ENCODE measurements at places on chromosomes 6 and 20.
A peak's percentile ranks its signal among the peaks of the same experiment; 100 is the strongest.

GRCh38 chr6:73525546-73526330 is 4.9 kb upstream of the EEF1A1 start:
- DNase-seq = no peak

DNA sequence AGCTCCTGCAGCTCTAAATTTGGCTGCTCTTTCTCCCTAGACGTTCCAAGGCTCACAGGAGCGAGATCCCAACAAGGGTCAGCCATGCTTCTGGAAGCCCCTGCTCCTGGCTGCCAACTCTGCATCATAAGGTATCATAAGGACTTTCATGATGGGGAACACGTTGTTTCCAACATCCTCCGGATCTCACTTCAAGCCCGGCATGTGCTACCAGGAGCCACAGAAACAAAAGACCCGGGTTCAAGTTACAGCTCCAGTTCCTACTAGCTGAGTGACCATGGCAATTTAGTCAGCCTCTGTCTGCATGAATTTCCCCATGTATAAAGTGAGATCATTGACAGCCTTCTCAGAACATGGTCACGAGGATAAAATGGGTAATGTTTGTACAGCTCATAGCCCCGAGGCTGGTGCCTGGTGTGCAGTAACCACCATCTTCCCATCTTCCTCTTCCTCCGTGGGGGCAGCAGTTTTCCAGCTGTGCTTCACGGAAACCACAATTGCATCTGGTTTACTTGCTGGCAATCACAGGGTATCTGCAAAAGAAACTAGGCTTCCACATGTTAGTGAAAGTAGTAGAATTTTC is 209.0 kb upstream of the ECI2 start:
- no peak for DNase-seq

- no peak for DNase-seq
Observed at GRCh38 chr6:121516331-121516730, 80.9 kb downstream of the GJA1 start.

DNA sequence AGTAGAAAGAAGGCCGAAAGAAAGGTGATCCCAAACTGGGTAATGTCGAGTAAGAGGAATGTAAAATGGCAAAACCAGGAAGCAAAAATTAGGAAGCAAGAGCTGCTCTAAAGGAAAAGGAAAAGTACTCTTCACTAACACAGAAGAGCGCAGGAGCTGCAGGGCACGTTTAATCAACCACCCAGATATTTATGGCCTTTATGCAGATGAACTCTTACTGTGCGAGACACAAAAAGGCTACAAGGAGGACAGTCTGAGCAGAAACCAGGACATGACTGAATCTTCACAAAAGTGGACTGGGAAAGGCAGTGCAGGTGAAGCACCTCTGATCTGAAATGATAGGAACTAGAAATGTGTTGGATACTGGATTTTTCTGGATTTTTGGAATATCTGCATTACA is 15.2 kb upstream of the PRR18 start:
- DNase-seq = no peak

DNA sequence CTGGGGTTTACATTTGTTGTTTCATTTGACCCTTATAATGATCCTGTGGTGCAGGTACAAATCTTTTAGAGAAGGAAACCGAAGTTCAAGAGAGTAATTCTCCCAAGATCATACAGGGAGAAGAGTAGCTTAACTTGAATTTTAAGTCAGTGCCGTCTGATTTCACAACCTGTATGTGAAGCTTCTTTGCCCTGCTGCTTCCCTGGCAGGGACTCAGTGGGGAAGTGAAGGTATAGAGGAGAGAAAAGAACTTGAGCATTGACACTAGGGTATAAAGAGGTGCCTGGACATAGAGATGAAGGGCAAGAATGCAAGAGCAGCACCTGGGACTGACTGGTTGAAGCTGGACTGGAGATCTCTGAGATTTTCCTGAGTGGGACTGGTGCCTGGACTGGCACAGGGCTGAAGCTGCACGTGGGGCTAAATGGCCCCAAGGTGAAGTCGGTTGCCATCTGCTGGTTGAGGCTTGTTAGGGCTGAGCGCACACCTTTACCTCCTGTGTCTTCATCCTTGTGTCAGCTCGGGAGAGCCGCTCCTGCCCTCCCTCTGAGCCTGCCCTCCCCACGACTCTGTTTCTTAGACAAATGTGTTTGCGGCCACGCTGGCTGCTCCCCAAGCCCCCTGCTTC is 41.8 kb downstream of the FARS2 start:
- no peak for DNase-seq

DNA sequence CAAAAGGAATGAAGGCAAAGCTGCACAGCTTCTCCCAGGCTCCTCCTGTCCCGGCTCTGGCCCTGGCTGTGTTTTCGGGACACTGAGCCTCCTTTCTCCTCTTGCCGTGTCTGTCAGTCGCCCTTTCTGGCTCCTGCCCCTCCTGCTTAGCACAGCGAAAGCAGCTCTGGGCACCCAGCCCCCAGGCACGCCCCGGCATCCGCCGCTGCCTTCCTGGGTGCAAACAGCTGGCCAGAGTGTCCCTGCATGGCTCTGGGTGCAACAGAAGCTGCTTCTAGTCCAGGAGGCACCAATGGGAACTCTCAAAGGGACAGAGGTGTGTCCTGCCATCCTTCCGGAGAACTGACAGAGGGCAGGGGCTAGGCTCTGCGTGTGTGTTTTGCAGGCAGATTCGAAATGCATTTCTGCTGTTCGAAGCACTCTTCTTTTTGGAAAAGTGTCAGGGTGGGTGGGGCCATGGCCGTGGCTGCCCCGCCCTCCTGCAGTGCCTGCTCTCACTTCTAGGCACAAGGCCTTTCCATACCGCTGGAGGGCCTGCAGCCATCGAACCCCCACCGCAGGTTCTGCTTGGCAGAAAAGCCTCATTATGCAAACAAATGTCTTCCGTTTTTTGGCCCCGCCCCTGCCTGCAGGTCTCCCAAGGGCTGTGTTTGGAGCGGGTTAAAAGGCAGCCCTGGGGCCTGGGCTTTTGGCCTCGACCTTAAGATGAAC is 15.5 kb downstream of the COL9A3 start:
- peak; percentile 92 for DNase-seq

- DNase-seq = no peak
Observed at GRCh38 chr6:166766769-166767168, 139.7 kb upstream of the RPS6KA2 start.

DNA sequence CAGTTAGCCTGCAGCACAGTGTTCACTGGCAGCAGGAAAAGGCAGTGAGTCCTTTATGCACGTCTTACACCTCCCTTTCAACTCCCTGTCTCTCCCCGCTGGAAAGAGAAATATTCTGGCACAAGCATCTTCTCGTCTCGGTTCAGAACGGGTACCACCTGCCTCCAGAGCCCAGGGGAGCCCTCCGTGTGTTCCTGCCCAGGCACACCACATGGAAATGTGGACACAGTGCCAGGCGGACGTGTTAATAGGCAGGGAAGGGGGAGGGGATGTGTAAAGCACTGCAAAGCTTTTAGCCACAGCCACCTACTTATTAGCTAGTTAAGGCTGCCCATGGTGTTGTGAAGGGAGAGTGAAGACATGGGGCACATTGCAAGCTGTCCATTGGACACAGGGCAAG is 219.7 kb downstream of the FARS2 start:
- peak; percentile 78 for DNase-seq

GRCh38 chr6:137715589-137716045 is 151.4 kb upstream of the TNFAIP3 start:
- no peak for DNase-seq

DNA sequence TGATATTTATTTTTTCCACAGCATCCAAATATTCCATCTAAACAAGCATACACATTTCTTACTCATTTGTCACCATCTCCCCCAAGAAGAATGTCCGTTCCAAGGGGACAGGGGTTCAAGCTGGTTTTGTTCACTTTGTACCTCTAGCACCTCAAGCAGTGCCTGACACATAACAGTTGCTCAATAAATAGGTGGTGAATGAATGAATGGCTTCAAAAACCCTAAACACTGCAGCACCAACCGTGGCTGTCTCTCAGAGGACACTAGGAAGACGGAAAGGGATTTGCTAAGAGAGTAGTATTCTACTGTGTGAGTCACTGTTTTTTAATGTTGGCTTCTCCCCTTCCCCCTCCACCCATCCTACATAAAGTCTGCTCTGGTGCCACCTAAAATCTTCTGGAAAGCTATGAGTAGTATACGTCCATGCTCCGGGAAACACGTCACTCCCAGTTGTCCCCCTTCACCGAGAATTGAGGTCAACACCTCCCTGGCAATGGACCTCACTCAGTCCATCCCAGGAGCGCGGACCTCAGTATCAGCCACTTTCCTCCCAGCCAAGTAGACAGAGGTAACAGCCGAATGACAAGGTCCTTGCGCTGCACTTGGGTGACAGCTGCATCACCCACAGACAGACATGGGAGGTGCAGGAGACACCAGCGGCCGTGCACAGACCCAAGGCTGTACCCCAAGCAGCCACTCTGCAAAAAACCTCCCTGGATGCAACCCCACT is 107.4 kb downstream of the PREX1 start:
- no peak for DNase-seq

- no peak for DNase-seq
Observed at GRCh38 chr20:23971310-23971709, 17.3 kb downstream of the GGTLC1 start.

- peak; percentile 16 for DNase-seq
Observed at GRCh38 chr6:149082320-149082719, 235.2 kb upstream of the TAB2 start.

- no peak for DNase-seq
Observed at GRCh38 chr6:129586815-129587214, 123.2 kb downstream of the ARHGAP18 start.

GRCh38 chr20:51886891-51887608 is 84.7 kb upstream of the SALL4 start:
- DNase-seq = no peak

DNA sequence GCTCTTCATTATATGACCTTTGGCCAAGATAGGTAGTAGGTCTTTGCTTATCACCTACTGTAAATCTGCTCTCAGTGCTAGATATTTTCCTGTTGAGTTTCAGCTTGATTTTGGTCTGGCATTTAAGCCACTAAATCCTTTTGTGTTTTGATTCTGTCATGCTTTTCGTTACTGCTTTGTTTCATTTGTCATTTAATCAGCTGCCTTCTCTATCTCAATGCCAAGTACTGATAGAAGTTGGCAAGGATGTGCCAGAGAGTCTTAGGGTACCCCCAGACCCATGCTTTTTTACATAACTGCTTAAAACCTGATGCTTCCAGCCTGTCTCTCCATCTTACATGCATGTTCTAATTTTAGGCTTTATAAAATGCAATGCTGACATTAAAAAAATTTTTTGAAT is 300.1 kb upstream of the SASH1 start:
- DNase-seq = no peak

GRCh38 chr6:81876971-81877370 is 124.5 kb upstream of the TENT5A start:
- DNase-seq = no peak

DNA sequence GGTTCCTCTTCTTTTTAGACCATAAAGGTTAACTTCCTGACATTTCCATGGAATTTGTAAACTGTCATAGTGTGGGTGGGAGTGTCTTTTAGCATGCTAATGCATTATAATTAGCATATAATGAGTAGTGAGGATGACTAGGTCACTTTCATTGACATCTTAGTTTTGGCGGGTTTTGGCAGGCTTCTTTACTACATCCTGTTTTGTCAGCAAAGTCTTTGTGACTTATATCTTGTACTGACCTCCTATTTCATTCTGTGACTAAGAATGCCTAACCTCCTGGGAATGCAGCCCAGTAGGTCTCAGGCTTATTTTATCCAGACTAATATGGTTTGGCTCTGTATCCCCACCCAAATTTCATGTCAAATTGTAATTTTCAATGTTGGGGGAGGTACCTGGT is 149.6 kb upstream of the SYNCRIP start:
- DNase-seq = no peak

GRCh38 chr6:166529586-166529985 is 56.9 kb downstream of the RAMACL start:
- DNase-seq = no peak

- DNase-seq = no peak
Observed at GRCh38 chr20:8145246-8146168, 13.4 kb downstream of the PLCB1 start.

DNA sequence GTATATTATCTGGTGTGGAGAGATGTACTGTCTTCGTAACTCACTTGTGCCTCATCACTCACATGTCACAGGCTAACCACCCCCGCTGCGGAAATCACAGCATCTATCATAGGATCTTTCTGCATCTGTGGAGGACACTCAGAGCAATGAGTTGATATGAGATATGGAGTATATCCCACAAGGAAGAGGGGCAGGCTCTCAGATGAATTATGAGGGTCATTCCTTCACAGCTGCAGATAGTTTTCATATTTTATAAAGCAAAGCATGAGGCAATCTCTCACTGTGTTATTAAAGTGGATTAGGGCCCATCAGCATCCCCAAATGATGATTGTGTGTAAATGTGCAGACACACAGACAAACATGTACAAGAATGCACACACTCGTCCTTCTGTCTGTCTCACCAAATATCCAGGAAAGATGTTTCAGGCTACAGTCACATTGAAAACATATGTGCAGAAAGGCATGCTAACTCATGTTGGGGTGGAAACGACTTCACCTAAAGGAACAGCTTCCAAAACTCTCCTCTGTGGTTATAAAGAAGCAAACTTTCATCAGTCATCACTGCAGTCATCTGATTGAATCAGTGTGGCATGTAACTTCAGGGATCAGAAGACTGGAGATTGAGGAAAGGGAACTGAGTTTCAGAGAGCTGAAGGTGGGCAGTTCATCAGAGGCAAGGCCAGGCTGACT is 164.7 kb downstream of the FOXC1 start:
- DNase-seq = no peak

GRCh38 chr20:16539280-16540021 is 33.8 kb downstream of the KIF16B start:
- DNase-seq = no peak

- no peak for DNase-seq
Observed at GRCh38 chr6:6218759-6219085, 101.7 kb downstream of the F13A1 start.

- no peak for DNase-seq
Observed at GRCh38 chr6:36599791-36600209, 5.6 kb downstream of the SRSF3 start.

DNA sequence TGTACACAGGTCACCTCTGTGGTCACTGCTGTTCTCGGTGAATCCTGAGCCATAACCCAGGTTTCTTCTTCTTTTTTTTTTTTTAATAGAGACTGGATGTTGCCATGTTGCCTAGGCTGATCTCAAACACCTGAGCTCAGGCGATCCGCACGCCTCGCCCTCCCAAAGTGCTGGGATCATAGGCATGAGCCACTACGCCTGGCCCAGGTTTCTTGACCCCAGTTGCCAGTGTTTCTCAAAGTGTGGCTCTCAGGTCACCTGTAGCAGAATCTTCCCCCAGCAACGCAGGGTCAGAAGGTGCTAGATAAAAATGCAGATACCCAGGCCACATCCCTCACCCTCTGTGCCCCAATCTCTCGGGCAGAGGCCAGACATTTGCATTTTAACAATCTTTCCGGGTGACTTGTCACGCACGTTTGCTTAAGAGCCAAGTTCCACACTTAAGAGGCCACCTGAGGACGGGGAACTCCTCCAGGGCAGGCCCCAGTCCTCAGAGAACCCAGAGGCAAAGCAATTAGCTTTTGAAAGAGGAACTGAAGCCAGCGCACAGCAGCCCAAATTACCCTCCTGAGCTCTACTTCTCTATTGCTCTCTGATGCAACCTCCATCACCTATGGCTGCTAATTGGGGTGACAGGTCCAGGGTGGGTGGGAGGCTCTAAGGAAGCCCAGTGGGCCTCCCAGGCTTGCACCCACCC is 81.8 kb downstream of the NFATC2 start:
- no peak for DNase-seq

Measured in NCI-H1694 (cell line).